ENCODE measurements at places on chromosomes 2 and 18. TPM values are rescaled to one million over a fixed set of nuclear protein-coding genes. Genes with fewer than 3 reads are reported as not detected.

DNMT3A gene
- 28.2 TPM for total RNA-seq

PRLH gene
- not detected for total RNA-seq

C2orf78 gene
- not detected for total RNA-seq

CFAP221 gene
- total RNA-seq, result 18.3 TPM

TBR1 gene
- total RNA-seq, result 0.45 TPM

DNA sequence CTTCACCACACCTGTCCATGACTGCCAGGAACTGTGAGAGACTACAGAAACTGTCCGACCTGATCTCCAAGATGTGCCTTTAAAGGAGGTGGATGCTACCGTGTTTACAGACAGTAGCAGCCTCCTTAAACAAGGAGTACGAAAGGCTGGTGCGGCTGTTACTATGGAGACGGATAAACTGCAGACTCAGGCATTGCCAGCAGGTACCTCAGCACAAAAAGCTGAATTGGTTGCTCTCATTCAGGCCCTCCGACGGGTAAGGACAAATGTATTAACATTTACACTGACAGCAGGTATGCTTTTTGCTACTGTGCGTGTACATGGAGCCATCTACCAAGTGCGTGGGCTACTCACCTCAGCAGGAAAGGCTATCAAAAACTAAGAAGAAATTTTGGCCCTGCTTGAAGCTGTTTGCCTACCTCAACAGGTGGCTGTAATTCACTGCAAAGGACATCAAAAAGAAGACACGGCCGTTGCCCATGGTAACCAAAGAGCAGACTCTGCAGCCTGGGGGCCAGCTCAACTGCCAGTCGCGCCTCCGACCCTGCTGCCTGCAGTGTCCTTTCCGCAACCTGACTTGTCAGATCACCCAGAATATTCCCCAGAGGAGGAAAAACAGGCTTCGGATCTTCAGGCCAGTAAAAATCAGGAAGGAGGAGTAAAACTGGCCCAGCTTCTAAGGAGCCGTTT is 30.9 kb downstream of the SKA1 start:
- H3K4me1 ChIP-seq, result peaks cover 4% of the 10 kb centered on the region
- no peaks in the 10 kb centered on the region for H3K27me3 ChIP-seq
- no peak overlapping the region for H3K4me3 ChIP-seq
- H3K36me3 ChIP-seq, result no peaks in the 10 kb centered on the region

DNA sequence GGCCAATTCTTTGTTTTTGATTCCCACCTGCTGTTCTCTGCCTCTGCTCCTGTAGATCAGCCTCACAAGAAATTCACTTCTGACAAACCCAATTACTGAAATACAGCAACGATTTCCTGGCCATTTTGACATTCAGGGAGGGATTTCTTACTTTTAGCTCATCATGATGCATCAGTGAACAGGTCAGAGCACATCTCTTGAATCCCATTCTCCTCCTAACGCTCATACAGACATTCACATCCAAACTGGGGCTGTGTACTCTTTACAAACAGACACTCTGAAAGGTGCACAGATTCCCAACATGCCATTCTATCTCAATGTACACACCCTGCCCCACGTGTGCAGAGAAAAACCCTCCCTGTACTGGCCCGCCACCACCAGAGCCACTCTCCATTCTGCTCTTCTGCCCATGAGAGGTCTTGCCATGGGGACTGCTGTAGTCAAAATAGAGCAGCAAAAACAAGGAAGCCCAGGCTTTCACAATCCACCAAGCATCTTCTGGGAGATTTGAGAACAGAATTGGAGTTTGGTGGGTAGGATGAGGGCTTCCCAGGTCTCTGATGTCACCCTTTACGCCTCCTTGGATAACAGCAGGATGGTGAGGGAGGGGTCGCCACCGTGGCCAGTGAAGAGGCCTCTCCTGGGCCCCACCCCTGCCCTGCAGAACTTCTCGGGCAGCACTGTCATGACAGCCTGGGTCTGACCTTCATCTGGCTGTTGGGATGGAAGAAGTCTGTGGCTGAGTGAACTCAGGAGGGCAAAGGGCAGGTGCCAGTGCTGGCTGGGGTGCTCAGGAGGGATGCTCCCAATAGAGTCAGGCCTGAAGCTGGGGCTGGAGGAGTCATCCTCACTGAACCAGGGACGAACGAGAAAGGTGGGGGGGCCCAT is 41.9 kb upstream of the ZFP36L2 start:
- DNase-seq, result no peak
- no peaks in the 10 kb centered on the region for H3K27me3 ChIP-seq
- H3K4me1 ChIP-seq, result peaks cover 10% of the 10 kb centered on the region
- no peak overlapping the region for H3K4me3 ChIP-seq
- H3K27ac ChIP-seq, result peak overlapping the region; percentile 66
- no peaks in the 10 kb centered on the region for H3K36me3 ChIP-seq

- no peaks in the 10 kb centered on the region for H3K4me1 ChIP-seq
- H3K27ac ChIP-seq, result no peak overlapping the region
- no peak overlapping the region for H3K4me3 ChIP-seq
- DNase-seq, result no peak
Measured at GRCh38 chr2:172109988-172110811, 7.5 kb upstream of the DLX2 start.

DNA sequence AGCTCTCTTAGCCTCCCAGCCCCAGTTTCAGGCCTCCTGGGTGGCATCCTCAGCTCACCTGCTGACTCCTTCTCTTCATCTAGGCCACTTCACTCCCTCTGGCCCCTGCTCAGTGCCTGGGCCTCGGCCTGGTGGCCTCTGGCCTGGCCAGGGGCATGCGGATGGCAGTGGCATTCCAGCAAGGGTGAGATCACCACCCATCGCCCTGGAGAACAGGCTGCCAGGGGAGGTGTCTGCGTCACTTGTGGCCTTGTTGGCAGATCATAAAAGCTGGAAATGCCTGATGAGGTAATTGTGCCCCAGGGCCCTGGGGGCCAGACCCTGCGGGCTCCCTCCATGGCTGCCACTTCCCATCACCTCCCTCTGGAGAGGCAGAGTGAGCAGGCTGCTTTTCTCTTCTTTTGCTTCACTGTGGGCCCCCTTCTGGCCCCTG is 72.5 kb upstream of the SMAD2 start:
- DNase-seq, result no peak
- H3K4me3 ChIP-seq, result no peak overlapping the region
- no peaks in the 10 kb centered on the region for H3K27me3 ChIP-seq
- no peaks in the 10 kb centered on the region for H3K4me1 ChIP-seq

GRCh38 chr2:109189751-109190150 is 60.7 kb downstream of the SH3RF3 start:
- no peak for DNase-seq
- H3K4me1 ChIP-seq, result no peaks in the 10 kb centered on the region
- no peaks in the 10 kb centered on the region for H3K27me3 ChIP-seq
- no peaks in the 10 kb centered on the region for H3K36me3 ChIP-seq
- H3K4me3 ChIP-seq, result no peak overlapping the region

DNA sequence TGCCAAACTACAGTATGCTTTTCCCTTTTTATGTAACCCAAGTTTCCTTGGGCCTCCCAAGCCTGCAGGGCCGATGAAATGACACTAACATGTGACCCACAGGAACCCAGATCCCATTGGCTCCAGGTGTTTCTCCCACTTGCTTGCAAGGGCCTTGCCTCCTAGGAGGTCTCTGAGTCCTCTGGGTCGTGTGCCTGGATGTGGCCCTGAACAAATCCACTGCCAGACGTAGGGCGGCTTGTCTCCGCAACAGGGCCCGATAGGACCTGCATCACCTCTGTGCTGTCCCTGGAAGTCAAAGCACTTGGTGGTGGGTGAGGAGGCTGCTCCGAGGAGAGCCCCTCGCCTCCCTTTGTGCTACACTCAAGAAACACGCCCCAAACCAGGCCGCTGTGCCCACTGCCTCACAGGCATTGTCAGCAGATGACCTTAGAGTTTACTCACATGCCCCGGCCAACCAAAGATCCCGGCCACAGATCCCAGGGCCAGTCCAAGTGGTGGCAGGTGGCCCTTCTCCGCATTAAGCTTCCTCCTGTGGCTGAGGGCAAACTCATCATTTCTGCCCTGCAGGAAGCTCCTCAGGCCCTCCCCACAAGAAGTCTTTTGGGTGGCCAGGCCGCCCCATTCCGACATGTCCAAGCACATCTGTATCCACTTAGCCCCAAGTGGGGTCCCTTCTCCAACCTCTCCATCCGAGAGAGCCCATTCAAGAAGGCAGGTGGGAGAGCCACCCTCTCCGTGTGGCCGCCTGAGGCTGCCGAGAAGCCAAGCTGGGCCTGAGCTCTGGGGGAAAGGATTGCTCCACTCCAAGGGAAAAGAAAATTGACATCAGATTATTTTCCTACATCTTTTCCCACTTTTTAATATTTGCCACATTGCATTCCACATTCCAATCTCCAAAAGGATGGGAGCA is 76.7 kb downstream of the GFPT1 start:
- H3K27ac ChIP-seq, result peak overlapping the region; percentile 35
- no peaks in the 10 kb centered on the region for H3K36me3 ChIP-seq
- H3K4me1 ChIP-seq, result peaks cover 21% of the 10 kb centered on the region

- no peak overlapping the region for H3K4me3 ChIP-seq
- H3K36me3 ChIP-seq, result no peaks in the 10 kb centered on the region
- peaks cover 25% of the 10 kb centered on the region for H3K4me1 ChIP-seq
- no peak for DNase-seq
- no peaks in the 10 kb centered on the region for H3K27me3 ChIP-seq
- no peak overlapping the region for H3K27ac ChIP-seq
Measured at GRCh38 chr2:239344857-239345216, 56.0 kb downstream of the HDAC4 start.

DNA sequence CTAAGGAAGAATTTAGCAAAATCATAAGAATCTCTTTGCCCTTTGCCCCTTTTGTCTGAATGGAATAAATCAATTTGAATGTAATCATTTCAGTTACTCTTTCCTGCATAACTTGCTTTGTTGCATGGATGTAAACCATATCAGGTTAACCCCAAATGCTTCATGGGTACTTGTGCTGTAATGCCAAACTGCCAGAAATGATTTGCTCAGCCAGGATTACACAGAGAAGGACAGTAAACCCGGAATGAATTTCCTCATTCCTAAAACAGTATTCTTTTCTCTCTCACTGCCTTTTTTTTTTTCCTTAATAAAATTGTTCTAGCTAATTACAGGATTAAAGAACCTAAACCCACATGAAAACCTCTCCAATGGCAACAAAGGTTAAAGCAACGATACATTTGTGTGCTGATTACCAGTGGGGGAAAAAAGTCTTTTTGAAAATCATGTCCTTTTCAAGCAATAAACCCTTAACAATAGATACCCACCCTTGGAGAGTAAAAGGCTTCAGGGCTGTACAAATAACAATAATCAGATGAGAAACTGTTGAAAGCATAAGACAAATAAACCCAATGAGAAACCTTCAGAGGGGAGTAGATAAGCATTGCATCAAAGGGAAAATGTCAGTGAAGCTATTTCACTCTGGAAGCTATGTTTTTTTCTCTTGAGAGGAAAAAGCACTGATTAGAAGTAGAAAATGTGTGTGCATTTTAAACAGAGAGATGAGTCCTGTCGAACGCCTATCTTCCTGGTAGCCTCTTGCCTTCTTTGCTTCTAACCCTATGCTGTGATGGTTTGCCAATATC is 275.3 kb downstream of the CDH2 start:
- no peak overlapping the region for H3K27ac ChIP-seq
- no peaks in the 10 kb centered on the region for H3K36me3 ChIP-seq
- no peaks in the 10 kb centered on the region for H3K4me1 ChIP-seq

GRCh38 chr18:78303519-78304191 is 676.0 kb upstream of the SALL3 start:
- no peak overlapping the region for H3K4me3 ChIP-seq
- H3K27ac ChIP-seq, result no peak overlapping the region
- H3K4me1 ChIP-seq, result no peaks in the 10 kb centered on the region
- H3K27me3 ChIP-seq, result no peaks in the 10 kb centered on the region
- DNase-seq, result no peak

GRCh38 chr2:172817411-172817810 is 81.8 kb downstream of the RAPGEF4 start:
- H3K27me3 ChIP-seq, result no peaks in the 10 kb centered on the region
- no peaks in the 10 kb centered on the region for H3K36me3 ChIP-seq
- DNase-seq, result no peak
- H3K4me3 ChIP-seq, result no peak overlapping the region
- H3K27ac ChIP-seq, result no peak overlapping the region

DNA sequence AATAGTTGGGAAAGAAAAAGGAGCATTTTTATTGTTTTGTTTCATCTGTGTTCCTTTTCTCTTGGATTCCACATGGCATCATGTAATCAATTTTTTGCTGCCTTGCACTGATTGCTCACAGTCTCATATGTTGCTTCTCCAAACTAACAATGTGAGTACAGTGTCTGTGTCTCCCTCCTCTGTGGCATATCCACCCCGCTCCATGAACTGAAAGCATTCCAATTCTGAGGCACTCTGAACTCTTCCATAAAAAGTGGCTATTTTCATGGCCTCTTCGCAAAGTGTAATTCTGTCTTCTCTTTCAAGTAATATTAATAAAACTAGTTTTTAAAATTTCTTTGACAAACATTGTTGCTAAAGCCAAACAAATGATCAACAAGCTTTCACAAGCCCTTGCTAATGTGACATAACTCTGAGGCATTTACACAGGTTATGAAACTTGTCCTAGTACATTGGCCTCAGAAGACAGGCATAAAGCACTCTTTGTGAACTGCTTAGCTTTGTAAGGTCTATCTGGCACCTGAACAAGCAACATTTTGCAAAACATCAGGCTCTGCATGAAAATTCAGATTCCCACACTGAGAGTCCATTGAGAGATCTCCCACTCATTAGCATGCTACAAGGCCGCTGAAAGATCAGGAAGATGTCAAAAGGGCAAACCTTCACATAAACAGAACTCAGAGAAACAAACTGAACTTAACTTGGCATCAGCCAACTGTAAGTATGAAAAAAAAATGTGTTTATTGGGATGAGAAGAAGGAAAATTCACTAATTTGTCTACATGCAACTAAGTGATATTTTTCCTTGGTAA is 33.0 kb downstream of the GPR75 start:
- no peak overlapping the region for H3K4me3 ChIP-seq
- peak overlapping the region; percentile 15 for H3K27ac ChIP-seq
- H3K27me3 ChIP-seq, result no peaks in the 10 kb centered on the region
- DNase-seq, result peak; percentile 22

- no peaks in the 10 kb centered on the region for H3K27me3 ChIP-seq
- DNase-seq, result peak; percentile 54
- no peak overlapping the region for H3K27ac ChIP-seq
- no peaks in the 10 kb centered on the region for H3K36me3 ChIP-seq
- no peaks in the 10 kb centered on the region for H3K4me1 ChIP-seq
- no peak overlapping the region for H3K4me3 ChIP-seq
Measured at GRCh38 chr2:120174963-120175581, 48.1 kb downstream of the TMEM185B start.

GRCh38 chr2:10575609-10576280 is 114.0 kb downstream of the NOL10 start:
- no peaks in the 10 kb centered on the region for H3K27me3 ChIP-seq
- no peak for DNase-seq
- no peaks in the 10 kb centered on the region for H3K36me3 ChIP-seq
- H3K27ac ChIP-seq, result no peak overlapping the region
- no peaks in the 10 kb centered on the region for H3K4me1 ChIP-seq
- no peak overlapping the region for H3K4me3 ChIP-seq

DNA sequence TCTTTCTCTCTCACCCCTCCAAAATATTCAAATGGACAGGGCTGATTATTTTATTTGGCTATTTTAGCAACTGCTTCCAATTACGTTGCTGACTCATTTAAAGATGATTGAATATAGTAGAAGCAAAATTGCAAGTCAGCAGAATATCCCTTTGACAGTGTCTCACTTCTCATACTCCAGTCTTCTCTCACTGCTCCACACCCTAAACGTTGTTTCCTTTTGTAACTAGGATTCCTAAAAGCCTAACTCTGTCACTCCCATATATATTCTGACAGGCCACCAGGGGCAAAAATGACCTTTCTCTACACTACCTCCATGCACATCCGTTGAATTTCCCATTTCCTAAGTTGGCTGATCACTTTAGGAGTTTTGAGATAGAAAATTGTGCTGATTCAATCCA is 351.1 kb downstream of the RND3 start:
- no peaks in the 10 kb centered on the region for H3K27me3 ChIP-seq
- H3K36me3 ChIP-seq, result no peaks in the 10 kb centered on the region
- DNase-seq, result no peak
- no peak overlapping the region for H3K4me3 ChIP-seq
- no peak overlapping the region for H3K27ac ChIP-seq
- H3K4me1 ChIP-seq, result no peaks in the 10 kb centered on the region
